NCI-H524 (cell line): ENCODE measurements at places on chromosomes 16 and 17.

DNA sequence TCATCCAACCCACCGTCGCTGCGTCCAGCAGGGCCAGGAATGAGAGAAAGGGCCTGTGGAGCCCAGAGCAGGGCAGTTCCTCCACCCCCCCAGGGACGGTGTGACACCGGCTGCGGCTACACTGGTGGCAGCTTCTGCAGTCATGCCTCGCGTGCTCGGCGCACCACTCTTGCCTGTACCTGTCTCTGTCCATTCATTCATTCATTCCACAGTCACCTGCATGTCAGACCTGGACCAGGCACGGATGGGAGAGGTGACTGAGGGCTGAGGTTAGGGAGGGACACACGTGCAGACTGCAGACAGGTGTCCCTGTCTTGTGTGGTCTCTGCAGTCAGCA is 27.3 kb downstream of the ENDOV start:
- no peak for DNase-seq

DNA sequence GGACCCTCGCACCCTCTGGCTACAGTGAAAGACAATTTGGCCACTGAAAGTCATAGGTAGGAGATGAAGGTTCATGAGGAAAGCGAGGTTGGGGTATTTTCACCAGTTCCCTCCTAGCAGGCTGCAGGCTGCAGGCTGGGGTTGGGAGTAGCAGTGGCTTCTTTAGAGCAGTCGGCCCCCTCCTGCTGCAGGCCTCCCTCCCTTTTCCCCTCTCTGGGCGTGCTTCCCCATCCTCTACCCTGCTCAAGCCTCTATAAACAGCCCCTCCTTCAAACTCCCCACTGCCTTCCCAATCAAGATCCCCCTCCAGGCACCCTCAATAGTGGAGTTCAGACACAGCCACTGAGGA is 41.8 kb downstream of the GAS7 start:
- DNase-seq, result no peak

- no peak for DNase-seq
Measured at GRCh38 chr17:47981462-47981861, 10.5 kb downstream of the CDK5RAP3 start.

DNA sequence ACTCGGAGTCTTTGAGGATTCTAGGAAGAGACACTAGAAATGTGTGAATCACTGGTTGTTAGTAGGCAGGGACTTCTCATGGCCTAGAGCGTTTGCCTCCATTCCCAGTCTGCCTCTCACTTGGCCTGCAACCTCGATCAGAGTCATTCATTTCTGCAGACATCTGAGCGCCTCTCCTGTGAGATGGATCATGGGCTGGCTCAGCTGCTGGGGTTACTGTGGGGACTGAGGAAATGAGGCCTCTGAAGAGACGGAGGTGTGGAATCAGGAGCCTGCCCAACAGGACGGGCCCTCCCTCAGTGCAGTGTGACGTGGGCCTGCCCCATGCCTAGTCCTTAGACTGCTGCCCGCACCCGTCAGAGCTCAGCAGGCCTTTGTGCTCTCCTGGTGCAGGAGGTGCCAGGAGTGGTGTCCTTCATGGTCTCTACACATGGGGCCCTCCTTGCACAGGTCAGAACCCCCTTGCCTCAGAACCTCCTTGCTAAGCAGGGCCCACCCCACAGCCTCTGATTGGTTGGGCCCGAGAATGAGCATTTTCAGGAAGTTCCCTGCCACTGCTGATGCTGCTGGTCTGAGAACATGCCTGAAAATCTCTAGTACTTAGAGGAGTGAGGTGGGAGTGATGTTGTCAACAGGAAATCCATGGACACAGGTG is 99.4 kb downstream of the NPIPB11 start:
- no peak for DNase-seq

GRCh38 chr17:45432405-45433158 is at the start of gene ARHGAP27:
Gene ARHGAP27, minus strand, starts transcription at chr17:45432870. Its CDS starts 2,591 bp downstream, at chr17:45430279.
- peak; percentile 21 for DNase-seq

GRCh38 chr17:40432864-40433528 is 10.3 kb upstream of the IGFBP4 start:
- DNase-seq, result no peak

GRCh38 chr17:7177191-7177953 is 1.8 kb downstream of the ASGR1 start:
- peak; percentile 9 for DNase-seq

GRCh38 chr17:6660805-6661463 is 9.4 kb downstream of the C17orf100 start:
- no peak for DNase-seq

- no peak for DNase-seq
Measured at GRCh38 chr16:57609541-57610401, 18.7 kb upstream of the ADGRG1 start.

DNA sequence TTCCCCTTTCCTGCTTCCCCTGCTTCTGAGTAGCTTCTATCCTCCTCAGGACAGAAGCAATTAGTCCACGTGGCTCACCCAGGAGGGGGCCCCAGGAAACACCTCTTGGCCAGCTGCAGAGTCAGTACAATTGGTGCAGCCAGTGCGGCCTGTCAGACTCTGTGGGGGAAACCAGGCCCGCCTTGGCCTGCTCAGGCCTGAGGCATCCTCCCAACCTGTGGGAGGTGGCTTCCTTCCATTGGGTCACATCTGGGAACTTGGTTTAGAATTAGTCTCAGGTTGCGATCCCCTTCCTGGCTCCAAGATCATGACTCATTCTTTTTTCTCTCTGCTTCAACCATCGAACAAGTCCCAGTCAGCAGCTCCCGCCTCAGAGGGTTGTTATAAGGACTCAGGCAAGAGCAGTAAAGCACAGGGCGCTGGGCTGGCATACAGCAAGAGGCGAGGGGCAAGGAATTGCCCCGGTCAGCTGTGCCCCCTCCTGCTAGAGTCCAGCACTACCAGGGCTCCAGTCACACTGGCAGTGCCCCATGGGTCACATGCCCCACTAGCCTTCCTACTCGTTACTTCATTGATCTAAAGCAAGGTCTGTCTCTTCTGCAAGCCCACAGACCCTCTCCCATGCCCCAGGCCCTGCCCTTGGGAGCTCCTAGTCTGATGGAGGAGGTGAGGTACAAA is 8.1 kb upstream of the EPX start:
- no peak for DNase-seq

- peak; percentile 88 for DNase-seq
Measured at GRCh38 chr16:73170612-73171038, 122.7 kb upstream of the ZFHX3 start.

GRCh38 chr17:68627956-68628575 is 26.9 kb upstream of the FAM20A start:
- no peak for DNase-seq

DNA sequence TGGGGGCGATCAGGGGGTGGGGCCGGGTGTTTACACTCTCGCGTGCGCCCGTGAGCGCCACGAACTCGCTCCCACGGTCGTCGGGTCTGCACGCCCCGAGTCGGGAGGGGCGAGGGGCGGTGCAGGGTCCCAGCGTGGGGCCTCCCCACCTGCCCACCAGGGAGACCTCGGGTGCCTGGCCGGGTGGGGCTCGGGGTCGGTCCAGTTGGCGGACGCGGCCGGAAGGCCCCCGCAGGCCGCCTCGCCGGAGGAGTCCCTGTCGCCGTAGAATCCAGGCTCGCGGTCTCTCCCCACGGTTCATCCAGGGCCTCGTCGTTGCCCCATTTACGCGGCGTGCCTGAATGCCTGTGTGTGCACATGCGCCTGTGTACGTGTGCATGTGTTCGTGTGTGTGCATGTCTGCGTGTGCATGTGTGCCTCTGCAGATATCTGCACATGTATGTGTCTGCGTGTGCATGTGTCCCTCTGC is 510 bp upstream of the RAB40B start:
- DNase-seq, result no peak

- no peak for DNase-seq
Measured at GRCh38 chr17:1340371-1340770, 59.7 kb downstream of the YWHAE start.

GRCh38 chr17:61848896-61849295 is 14.4 kb downstream of the BRIP1 start:
- DNase-seq, result no peak

- no peak for DNase-seq
Measured at GRCh38 chr17:60671482-60671881, 6.2 kb upstream of the BCAS3 start.

DNA sequence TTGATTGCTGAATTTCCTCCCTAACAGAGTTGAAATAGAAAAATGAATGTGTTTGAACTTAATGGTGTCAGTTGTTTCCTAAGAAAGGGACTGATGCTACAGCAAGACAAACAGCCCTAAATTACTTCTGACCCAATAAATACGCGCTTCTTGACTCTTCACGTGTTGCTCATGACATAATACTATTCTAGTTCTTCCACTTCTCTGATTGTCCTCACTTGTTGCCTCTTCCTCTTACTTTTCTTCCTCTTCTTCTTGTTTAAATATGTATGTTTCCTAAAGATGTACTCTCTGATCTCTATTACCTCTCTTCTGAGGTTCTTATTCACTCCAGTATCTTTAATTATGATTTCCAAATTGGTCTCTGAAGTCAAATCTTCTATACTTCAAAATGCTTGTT is 32.4 kb downstream of the RNF43 start:
- no peak for DNase-seq

GRCh38 chr17:61217878-61218437 is 181.7 kb upstream of the TBX2 start:
- no peak for DNase-seq

DNA sequence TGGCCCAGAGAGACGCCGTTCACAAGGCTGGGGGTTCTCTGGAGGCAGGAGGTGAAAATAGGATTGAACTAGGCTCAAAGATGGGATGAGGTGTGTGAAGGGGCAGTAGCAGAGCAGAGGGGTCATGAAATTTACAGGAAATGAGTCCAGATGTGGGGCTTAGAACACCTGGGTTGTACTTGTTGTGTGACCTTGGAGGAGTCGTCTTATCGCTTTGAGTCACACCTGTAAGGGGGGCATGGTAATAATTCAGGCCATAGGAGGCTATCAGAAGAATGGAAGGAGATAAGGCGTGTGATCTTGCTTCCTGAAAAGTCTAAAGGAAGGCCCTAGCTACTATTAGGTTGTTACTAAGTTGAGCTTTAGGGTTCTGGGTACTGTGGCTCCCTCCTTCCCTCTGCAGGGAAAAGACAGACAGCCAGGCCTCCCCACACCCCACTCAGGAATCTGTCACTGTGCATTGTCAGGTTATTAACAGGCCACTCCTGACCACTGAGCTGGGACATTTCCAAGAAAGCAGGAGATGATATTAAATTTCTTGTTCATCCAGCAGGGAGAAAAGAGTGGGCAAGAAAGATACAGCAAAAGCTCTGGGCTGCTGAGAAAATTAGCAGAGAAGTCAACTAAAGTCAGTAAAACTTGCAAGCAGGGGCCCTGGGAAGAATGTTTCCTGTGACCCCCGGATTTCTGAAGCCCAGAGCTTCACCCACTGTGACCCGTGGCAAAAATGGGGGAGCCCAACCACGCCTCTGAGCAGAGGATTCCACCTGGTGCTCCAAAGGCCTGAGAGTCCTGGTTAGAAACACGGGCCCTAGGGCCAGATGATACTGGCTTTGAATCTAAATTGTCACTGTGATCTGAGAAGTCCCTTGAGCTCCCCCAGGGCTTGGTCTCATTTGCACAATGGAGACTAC is 6.0 kb upstream of the CDC42EP4 start:
- DNase-seq, result no peak

GRCh38 chr17:75006653-75007052 is 5.8 kb upstream of the MRPL58 start:
- DNase-seq, result no peak

DNA sequence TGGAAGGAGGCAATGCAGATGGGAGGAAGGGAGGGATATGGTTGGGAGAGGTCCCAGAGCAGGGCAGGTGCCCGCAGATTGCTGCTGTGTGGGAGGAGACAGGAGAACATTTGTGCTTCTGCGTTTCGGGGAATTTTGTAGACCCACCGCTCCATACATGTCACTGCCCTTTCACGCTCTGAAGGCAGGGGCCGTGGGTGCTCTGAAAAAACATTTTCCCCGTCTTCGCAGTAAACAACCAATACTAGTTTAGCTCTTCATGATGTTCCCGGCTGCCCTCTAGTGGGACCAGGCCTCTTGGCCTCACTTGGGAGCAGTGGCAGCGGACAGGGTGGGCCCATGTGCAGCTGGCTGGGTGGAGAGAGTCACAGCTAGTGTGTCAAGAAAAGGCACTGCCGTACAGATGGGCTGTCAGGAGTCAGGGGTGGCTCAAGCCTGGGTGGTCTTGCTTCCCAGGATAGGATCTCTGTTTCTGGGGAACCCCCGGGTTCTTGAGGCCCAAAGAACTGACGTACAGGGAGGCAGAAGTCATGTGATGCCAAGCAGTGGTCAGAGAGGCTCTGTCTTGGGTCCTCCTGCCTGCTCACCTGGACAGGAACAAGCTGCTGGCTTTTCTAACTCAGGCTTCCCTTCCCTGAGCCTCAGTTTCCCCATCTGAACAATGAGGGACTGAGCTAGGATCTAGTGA is 46.5 kb upstream of the CPNE2 start:
- peak; percentile 76 for DNase-seq

- DNase-seq, result peak; percentile 67
Measured at GRCh38 chr17:67157732-67158639, 87.0 kb downstream of the HELZ start.

DNA sequence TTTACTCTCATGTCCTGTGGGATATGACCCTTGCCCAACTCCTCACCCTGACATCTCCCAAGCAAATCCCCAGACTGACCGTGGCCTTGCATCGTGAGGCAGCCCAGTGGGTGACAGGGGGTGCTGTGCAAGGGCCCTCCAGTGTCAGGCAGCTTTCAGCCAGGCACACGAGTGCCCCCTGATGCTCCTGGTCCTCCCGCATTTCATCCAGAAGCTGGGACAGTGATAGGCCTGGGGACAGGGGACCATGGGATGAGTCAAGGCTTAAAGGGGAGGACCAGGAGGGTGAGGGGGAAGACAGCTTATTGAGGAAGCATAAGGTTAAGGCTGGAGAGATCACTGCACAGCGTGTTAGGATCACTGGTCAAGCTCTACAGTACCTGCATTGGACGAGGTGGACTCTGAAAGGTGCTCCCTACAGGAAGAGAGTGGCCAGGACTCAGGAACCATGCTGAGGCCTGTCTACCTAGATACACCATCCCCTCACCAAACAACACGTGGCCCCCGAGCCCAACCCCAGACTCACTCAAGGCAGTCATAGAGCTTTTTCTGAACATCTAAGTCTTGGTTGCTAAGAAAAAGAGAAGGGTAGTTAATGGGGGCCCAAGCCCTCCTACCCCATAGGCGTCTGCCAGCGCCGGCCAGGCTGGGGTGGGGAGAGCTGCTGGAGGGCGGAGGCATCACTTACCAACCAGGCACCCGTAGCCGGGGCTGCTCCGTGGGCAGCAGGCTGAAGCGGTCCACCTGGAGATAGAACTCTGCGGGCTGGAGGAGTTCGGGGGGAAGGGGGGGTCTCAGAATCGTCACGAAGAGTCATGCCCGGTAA is 998 bp downstream of the ACD start:
- no peak for DNase-seq

GRCh38 chr17:28550858-28551257 is 1.6 kb downstream of the UNC119 start:
- no peak for DNase-seq

DNA sequence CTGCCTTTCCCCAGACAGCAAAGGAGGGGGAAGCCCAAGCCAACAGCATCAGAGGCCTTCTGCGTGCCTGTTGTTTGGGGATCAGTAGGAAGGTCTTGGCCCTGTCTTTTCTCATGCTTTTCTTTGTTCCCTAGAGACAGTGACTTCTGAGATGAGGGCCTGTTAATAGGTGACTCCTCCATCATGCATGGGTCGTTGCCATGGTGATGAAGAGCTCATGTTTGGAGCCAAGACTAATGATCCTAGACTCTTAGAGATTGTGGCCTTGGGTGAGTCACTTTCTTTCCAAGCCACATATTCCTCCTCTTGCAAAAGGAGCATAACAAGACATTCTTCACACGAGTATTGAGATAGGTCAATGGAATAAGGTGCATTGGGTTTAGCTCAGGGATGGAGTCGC is 201.1 kb upstream of the ASIC2 start:
- no peak for DNase-seq

GRCh38 chr17:81513372-81513752 is 763 bp upstream of the ACTG1 start:
- DNase-seq, result peak; percentile 78
